ENCODE measurements at places on chromosomes 11 and 22.

DNA sequence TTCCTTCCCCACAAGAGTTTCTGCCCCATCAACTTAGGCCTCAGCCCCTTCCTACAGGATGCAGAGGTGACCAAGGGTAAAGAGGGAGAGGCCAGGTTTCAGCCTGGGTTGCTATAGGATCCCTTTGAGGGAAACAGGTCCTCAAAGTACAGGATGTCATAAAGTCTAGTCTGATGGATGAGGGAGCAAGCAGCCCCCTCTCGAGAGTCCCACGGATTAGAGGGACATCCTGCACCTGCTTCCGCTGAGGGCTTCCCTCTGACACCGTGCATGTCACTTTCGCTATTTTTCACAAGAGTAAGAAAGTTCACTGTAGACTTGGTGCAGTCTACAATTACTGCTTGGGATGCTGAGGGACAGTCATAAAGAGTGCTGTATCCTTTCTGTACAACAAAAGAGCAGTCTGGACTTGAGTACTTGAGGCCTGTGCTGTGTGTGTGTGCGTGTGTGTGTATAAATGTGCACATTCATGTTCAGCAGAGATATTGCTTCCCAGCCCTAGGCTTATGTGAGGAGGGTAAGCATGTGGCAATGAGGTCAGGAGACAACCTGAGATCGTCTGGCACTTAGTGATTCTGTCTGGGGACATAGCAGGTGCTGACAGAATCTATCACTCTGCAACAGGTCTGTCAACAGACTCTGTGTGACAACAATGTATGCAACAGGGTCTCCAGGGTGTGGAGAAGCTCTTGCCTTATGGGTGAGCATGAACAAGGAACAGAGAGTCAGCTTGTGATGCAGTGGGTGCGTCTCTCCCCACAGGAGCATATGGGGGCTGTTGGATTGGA, 18.0 kb upstream of the CHST1 start:
- DNase-seq, result no peak

DNA sequence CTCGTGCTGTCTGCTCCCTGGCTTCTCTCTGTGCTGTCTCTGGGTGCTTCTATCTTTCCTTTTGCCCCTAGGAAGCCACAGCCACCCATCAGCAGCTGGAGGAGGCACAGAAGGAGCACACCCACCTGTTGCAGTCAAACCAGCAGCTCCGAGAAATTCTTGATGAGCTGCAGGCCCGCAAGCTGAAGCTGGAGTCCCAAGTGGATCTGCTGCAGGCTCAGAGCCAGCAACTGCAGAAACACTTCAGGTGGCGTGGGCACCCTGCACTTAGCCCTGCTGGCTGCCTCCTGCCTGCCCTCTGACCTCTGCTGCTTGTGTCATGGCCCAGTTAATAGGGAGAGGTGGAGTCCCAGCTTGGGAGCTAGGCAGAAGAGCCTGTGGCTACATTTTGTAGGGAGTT, 67.8 kb downstream of the CEP164 start:
- DNase-seq, result no peak

- no peak for DNase-seq
These were observed 2.7 kb downstream of the PPM1F start for GRCh38 chr22:21949948-21950347.

GRCh38 chr11:45264839-45265515, 21.2 kb downstream of the SYT13 start:
- DNase-seq, result no peak

DNA sequence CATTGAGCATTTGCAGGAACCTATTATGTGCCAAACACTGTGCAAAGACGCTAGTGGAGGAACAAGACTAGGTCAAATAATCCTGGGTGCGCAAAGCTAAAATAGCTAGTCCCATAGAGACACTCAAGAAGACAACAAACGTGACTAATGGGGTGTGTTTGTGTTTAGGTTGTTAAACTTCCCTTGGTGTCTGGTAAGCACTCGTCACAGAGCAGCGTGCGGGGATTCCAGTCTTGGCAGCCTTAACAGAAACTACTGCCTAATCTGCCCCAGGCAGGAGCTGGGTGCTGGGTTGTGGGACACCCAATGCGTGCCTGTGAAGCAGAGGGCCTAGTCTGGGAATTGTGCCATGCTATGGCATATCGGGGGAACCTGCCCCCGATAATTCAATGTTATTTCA, 10.8 kb upstream of the CALCB start:
- DNase-seq, result no peak

DNA sequence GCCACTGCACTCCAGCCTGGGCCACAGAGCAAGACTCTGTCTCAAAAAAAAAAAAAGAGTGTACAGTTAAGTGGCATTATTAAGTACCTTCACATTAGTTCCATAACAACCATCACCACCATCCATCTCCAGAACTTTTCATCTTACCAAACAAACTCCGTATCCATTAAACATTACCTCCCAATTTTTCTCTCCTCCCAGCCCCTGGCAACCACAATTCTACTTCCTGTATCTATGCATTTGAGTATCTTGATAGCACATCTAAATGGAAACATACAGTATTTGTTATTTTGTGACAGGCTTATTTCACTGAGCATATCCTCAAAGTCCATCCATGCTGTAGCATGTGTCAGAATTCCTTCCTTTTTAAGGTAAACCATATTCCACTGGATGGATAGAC, 46.8 kb downstream of the DGCR2 start:
- DNase-seq, result no peak

DNA sequence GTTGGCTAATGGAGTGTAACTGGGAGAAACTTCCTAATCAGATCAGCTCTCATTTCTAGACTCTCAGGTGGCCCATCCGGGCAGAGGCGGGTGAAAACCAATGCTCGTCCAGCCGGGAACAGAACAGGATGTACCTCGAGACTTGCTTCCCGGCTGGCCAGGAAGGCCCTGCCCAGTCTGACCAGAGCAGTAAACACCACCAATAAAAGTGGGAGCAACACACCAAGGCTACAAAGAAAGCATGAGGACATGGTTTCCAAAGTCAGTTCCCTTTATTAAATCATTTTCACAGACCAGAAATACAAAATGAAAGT, 940 bp upstream of the TNKS1BP1 start:
- no peak for DNase-seq

GRCh38 chr11:2531987-2532703, 87.3 kb downstream of the KCNQ1 start:
- no peak for DNase-seq

GRCh38 chr11:30387891-30388861, 65.3 kb downstream of the ARL14EP start:
- no peak for DNase-seq

GRCh38 chr11:80182901-80183300, 742.1 kb upstream of the TENM4 start:
- no peak for DNase-seq

DNA sequence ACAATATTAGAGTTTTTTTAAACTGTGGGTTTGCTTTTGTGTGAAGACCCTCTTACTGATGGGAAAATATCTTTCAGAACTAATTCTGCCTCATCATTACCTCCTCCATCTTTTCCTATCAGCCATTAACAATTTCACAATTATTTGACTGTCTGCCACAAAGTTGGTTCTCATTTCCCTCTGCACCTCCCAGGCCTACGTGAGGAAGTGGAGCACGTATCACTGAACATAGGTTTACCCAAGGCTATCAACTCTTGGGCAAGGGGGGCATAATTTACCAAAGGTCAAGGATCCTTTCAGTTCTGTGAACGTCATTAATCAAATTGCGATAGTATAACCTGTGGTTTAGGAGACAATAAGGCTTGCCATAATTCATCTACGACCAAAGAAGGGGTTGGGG, 60.0 kb downstream of the LIF start:
- no peak for DNase-seq

- no peak for DNase-seq
These were observed 402.0 kb upstream of the CADM1 start for GRCh38 chr11:115906171-115906570.

- DNase-seq, result peak; percentile 81
These were observed at the start of gene SLC22A8 for GRCh38 chr11:63015521-63016215. Gene SLC22A8, minus strand, starts transcription at chr11:63015841. Its CDS starts 883 bp downstream, at chr11:63014958.
